ENCODE measurements at places on chromosomes 13 and 19.
A peak's percentile ranks its signal among the peaks of the same experiment; 100 is the strongest.

- DNase-seq, result peak; percentile 44
These were observed 12.0 kb upstream of the SHFL start for GRCh38 chr19:10074153-10074552.

- no peak for DNase-seq
These were observed 267.9 kb upstream of the TSHZ3 start for GRCh38 chr19:31617010-31617585.

- DNase-seq, result no peak
These were observed 47.7 kb upstream of the UQCRFS1 start for GRCh38 chr19:29260477-29261317.

GRCh38 chr13:40346592-40346991 lies 319.8 kb downstream of the FOXO1 start:
- DNase-seq, result no peak

- peak; percentile 51 for DNase-seq
These were observed at the start of gene GJA3 for GRCh38 chr13:20160306-20161274. Gene GJA3 (minus strand): TSS chr13:20161052. CDS start chr13:20143288, 17,764 bp downstream.

DNA sequence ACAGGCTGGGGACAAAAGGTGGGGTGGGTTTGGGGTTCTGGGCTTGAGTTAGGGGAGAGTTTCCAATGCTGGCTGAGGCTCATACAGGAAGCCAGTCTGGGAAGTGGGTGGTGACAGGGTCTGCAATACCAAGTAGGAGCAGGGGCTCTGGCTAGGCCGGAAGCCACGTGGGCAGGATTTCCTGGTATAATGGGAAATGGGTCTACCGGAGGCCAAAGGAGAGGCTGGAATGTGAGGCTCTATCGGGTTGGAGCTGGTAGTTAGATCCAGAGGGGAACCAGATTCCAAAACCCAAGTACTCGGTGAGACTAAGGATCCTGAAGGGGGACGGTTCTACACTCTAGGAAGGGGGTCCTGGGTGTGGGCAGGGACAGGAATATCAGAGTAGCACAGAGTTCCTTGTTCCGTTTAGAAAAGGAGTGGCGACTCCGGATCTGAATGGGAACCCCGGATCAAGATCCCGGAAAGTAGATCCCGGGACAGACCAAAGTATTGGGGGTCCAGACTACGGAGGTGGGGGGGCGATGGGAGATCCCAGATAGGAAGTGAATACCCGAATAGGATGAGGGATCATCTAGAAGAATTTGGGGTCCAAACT lies 802 bp downstream of the CDC37 start:
- DNase-seq, result no peak

DNA sequence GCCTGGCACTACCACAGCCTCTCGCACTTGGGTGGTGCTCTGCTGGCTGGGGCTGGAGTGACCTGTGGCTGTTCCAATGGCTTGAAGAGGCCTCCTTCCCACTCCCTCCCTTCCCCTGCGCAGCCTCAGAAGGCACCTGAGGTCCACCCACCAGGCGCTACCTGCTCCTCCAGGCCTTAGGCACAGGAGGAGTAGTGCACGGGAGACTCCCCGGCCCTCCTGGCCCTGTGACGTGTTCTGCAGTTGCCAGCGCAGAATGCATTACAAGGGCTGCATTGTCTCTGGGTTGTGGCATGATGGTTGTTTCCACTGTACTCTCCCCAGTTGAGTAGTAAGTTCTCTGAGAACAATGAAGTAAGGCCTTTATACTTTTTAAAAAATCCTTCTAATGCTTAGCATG lies 128.6 kb downstream of the TEX29 start:
- DNase-seq, result no peak
